ENCODE measurements at places on chromosomes 11 and 22.
A peak's percentile ranks its signal among the peaks of the same experiment; 100 is the strongest.

- DNase-seq, result peak; percentile 66
Observed at GRCh38 chr11:70080763-70081162, 2.6 kb downstream of the ANO1 start.

DNA sequence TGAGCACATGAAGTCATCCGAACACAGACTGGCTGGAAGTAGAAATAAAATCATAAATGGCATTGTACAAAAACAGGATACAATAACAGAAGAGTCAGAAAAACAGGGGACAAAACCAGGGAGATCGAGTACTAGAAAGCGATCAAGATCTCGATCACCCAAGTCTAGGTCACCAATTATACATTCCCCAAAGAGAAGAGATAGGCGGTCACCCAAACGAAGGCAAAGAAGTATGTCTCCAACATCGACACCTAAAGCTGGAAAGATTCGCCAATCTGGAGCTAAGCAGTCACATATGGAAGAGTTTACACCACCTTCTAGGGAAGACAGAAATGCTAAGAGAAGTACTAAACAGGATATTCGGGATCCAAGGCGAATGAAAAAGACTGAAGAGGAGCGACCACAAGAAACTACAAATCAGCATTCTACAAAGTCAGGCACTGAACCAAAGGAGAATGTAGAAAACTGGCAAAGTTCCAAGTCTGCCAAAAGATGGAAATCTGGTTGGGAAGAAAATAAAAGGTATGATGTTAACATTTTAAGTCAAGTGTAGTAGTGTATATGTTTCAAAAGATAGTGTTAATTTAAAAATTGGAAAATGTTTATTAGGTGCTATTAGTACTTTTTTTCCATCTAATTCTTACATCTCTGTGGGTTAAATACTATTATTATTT, 9.4 kb downstream of the PCF11 start:
- DNase-seq, result no peak

DNA sequence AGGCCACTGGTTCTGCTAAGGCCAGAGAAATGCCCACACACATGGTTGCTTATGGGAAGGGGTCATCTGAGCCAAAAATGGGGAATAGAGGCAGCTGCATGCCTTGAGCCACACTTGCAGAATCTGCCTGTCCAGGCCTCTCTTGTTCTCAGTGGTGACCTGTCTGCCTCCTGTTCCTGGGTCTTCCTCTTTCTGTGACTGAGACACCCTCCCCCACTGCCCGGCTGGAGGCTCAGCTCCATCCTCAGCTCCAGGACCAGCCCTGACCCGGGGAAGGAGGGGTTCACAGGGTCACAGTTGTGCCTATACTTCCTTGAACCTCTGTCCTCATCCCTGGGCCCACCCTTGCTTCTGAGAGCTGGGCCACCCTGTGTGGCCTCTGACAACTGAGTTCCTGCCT, 52.3 kb downstream of the CSF2RB start:
- DNase-seq, result no peak

GRCh38 chr11:48109046-48109666, 107.5 kb upstream of the OR4B1 start:
- DNase-seq, result peak; percentile 71

DNA sequence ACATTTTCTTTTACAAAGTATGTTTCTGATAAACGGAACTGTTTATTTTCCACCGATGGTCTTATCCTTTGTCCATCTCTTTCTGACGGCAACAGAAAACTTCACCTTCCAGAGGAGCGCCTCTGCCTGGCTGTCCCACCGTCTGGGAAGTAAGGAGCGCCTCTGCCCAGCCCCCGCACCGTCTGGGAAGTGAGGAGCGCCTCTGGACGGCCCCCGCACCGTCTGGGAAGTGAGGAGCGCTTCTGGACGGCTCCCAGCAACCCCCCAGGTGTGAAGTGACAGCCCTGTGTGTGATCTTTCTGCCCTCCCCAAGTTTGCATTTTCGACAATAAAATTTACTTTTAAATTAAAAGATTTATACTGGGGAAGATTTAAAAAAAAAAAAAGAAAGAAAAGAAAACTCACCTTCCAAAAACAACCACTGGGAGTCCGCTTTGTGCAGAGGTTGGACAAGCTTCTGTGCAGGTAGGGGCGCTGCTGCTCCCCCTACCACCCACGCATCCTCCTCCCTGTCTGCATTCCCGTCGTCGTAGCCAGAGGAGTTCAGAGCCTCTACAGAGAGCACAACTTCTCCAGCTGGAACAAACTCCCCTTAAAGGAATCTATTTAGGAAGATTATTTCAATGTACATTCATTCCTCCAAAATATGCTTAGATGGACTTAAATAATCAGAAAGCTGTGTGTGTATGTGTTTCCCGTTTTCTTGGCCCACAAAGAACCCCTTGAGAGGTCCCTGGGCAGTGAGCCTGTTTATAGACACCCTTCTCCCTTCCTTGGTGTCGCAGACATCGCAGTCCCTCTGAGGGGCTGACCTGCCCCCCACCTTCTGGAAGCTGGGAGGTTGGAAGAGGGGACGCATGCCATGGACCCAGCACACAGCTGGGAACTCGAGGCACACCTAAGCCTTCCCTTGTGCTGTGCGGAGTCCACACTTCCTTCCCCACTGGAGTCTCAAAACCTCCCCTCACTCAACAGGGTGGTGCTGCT, 849 bp upstream of the APOBEC3B start:
- peak; percentile 76 for DNase-seq

GRCh38 chr11:69997352-69997751, 80.8 kb upstream of the ANO1 start:
- no peak for DNase-seq

GRCh38 chr11:47987781-47988180, 7.4 kb downstream of the PTPRJ start:
- DNase-seq, result no peak

- DNase-seq, result no peak
Observed at GRCh38 chr11:31107649-31108048, 261.9 kb downstream of the DCDC1 start.

DNA sequence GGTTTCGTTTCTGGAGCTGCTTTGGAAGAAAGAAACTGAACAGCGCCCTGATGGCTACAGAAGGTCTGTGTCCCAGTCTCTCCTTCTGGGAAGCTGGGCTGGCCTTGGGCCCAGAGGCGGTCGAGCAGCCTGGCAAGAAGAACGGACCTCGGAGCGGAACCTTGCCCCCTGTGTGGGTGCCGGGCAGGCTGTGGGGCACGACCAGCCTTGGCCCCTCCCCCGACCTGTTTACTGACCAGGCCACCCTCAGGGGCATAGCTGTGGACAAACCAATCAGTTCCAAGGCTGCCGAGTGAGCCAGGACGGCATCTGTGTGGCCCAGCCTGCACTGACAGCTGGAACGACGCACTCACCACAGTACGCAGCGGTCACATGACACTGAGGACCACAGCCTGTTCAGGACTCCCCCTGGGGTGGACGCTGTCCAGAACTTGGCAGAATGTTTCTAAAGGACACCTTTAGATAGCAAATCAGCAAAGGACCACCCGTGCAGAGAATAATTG, 7.2 kb downstream of the PIM3 start:
- no peak for DNase-seq

GRCh38 chr11:134940441-134941126, 528.5 kb upstream of the B3GAT1 start:
- DNase-seq, result no peak

GRCh38 chr11:2110521-2110920, 28.7 kb downstream of the IGF2 start:
- no peak for DNase-seq

- no peak for DNase-seq
Observed at GRCh38 chr11:45751430-45751829, 53.5 kb upstream of the SLC35C1 start.

- no peak for DNase-seq
Observed at GRCh38 chr11:127531167-127531566, 530.6 kb upstream of the KIRREL3 start.

DNA sequence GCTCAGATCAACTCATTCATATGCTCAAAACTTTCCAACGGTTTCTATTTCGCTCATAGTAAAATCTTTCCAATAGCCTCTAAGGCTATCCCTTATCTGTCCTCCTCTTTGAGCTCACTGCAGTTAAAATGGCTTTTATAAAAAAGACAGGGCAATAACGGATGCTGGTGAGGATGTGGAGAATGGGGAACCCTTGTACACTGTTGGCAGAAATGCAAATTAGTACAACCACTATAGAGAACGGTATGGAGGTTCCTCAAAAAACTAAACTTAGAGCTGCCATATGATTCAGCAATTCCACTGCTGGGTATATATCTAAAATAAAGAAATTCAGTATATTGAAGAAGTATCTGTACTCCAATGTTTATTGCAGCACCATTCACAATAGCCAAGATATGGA, 345.6 kb downstream of the DLG2 start:
- no peak for DNase-seq

GRCh38 chr11:133705873-133706272, 139.4 kb downstream of the SPATA19 start:
- DNase-seq, result no peak

GRCh38 chr11:132051704-132052103, 681.3 kb downstream of the NTM start:
- DNase-seq, result no peak

DNA sequence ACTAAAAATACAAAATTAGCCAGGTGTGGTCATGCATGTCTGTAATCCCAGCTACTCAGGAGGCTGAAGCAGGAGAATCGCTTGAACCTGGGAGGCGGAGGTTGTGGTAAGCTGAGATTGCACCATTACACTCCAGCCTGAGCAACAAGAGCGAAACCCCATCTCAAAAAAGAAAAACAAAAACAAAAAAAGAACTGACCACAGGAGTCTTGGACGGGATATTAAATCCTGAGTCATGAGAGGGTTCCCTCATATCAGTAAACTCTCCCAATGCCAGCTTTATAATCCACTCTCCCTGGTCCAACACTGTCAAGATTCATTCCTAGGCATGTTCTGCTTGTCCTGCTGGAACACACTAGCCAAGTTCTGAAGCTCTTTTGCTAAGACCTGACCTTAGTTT, 61.5 kb upstream of the EP300 start:
- no peak for DNase-seq

- no peak for DNase-seq
Observed at GRCh38 chr11:67420147-67420645, 4.7 kb downstream of the CARNS1 start.

DNA sequence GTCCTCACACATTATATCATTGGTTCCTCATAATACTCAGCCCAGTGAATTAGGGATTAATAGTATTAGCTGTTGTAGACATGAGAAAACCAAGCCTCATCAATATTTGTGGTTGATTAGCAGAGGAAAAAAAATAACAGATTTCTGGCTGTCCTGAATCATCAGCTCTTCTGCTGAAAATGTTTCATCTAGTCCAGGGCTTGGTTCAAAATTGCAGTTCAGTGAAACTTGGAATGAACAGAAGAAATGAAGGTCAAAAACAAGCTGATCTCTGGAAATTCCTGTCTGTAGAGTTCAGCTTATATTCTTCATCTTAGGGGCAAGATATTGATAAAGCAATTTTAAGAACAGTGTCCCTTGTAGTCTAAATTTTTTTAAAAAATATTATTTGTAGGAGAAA, 361.1 kb upstream of the CCDC179 start:
- no peak for DNase-seq

DNA sequence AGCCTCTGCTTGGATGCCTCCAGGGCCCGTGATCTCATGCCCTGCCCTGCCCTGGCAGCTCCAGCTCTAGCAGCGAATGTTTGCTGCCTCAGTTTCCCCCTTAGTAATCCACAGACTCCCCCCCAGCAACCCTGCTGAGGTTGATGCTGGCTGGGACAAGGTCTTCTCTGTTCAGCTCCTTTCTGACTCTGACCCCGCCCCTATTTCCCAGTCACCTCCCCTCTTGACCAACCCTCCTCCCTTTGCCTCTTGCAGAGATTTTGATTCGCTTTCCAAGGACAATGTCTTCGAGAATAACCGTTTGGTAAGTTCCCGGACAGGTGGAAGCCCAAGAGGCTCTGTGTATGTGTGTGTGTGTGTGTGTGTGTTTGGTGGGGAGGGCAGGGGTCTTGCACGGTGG, 5.6 kb downstream of the MICALL1 start:
- DNase-seq, result no peak

DNA sequence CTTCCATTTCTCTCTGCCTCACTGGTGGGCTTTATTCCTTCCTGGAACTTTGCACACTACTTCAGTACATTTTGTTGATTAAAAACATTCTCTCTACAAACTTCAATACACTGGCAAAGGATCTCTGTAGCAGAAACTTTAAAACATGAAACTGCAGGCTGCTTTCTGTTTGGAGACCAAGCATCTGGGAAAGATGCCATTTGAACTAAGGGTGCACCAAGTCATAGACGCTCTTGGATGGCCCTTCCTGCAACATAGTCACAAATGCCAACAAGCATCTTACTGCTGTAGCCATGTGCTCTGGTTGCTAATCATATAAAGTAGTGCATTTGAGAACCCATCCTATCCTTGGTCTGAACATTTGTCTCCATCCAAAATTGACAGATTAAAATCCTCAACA, 56.4 kb downstream of the SNX19 start:
- DNase-seq, result no peak

- no peak for DNase-seq
Observed at GRCh38 chr11:70574725-70575347, 176.5 kb downstream of the CTTN start.

DNA sequence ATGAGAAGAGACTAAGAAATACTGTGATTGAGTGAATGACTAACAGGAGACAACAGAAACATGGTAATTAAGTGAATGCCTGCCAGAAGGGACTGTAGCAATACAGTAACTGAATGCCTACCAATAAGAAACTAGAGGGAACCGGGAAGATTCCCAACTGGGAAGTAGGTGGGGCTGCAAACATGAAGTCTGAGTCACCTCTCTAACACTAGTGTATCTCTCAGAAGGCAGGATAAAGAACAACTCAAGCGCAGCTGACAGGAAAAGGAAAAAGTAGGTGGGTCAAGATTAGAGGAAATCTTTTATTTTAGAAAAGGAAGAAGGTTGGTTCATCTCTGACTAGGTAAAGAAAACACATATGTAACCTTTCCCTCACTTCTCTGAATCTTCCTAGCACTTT, 14.0 kb downstream of the C11orf42 start:
- DNase-seq, result no peak

GRCh38 chr11:63613517-63614135, 607 bp downstream of the PLAAT3 start:
- no peak for DNase-seq

DNA sequence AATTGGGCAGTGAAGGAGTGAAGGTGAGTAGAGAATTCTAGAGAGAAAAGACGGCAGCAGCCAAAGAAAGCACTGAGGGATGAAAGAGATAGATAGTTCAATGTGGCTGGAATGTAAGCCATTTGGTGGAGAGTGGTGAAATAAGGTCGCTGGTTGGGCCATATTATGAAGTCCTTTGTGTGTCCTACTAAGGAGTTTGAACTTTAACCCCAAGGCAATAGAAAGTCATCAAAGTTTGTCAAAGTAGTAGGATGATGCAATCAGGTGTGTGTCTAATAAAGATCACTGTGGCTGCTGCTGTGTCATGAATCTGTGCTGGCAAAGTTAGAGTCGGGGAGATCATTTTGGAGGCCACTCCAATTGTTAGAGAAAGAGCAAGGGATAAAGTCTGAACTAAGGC, 18.7 kb downstream of the RNF121 start:
- no peak for DNase-seq

GRCh38 chr11:134015556-134015955, 53.3 kb upstream of the JAM3 start:
- DNase-seq, result no peak

Measured in urothelium cell line (cell line).